Right forelimb (tissue), 1 donor: ENCODE measurements at places on chromosomes 2 and 18.

GRCh38 chr2:159695795-159696448, 16.4 kb upstream of the MARCHF7 start:
- DNase-seq: no peak

GRCh38 chr2:240213476-240214421, 73.3 kb upstream of the OTOS start:
- peak; percentile 44 for DNase-seq

DNA sequence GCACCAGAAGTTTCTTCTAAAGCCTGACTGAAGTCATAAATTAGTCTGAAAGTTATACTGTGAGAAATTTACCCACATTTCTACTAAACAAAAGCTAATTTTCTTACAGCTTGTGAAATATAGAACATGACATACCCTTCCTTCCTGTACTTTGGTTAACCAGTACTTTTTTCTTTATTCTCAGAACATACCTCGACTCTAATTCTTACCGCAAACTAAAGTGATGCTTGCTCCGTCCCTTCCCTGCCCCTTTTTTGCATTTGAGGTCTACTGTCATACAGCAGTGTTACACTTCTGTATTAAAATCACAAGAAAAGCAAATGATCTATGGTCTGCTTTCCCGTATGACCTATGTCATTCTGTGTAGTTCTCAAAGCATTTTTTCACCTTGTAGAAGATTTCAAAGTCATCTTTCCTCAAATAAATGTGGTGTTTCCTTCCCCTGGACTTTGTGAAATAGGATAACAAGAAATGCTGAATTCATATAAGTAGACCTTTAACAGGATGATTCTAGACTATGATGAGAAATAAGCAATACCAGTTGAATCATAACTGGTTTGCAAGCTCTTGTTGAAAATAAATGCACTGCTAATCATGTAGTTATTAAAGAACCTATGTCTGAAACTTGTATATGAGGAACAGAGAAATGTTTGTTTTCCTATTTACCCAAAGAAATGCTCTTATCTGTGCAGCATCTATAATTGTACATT, 30.4 kb downstream of the CYTIP start:
- no peak for DNase-seq

- no peak for DNase-seq
Observed at GRCh38 chr2:12455661-12456060, 261.1 kb upstream of the TRIB2 start.

- no peak for DNase-seq
Observed at GRCh38 chr2:17271416-17271815, 246.8 kb downstream of the RAD51AP2 start.

GRCh38 chr18:31738460-31739407, 21.9 kb downstream of the SLC25A52 start:
- no peak for DNase-seq

GRCh38 chr2:172307800-172308199, 119.6 kb upstream of the ITGA6 start:
- no peak for DNase-seq

DNA sequence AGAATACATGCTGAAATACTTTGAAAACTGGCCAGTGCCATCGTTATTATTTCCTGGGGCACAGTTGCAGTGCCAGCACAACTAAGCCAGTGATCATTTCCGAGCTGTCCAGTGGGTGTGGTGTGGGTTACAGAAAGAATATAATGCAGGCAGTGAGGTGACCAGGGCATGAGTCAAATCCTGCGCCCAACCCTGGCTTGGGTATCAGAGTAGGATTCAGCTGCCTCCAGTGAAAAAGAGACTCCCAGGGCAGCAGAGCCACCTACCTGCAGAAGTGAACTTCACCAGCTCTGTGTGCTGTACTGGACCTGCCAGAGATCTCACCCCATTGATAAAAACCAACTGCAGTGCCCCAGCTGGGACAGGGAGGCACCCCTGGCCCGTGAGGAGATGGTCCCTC, 18.0 kb downstream of the SLC9A2 start:
- DNase-seq: no peak

DNA sequence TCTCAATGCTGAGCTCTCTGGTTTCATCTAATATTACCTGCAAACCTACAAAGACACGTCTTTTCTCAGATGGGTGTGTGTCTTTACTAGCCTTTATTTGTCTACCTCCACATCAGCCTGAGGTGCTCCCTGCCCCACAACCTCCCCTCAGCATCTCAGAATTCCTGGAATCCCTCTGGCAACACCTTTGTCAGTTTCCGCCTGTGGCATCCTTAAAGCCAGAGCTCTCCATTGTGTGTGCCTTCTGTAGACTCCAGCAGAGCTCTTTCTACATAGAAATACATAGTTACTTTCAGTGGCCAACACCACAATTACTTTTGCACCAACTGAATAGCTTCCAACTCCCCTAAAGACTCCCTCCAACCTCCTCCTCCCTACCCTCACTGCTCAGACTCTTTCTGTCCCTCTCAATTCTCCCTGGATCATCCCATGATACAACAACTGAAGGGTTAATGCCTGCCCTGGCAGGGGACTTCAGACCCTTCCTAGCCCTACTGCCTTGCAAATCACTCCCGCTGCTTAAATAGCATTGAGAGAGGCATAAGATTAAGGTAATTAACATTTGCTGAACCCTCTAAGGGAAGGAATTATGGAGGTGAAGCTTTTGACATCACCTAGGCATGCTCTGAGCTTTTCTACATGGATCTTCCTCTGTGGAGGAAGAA, 39.6 kb upstream of the RMDN2 start:
- no peak for DNase-seq

DNA sequence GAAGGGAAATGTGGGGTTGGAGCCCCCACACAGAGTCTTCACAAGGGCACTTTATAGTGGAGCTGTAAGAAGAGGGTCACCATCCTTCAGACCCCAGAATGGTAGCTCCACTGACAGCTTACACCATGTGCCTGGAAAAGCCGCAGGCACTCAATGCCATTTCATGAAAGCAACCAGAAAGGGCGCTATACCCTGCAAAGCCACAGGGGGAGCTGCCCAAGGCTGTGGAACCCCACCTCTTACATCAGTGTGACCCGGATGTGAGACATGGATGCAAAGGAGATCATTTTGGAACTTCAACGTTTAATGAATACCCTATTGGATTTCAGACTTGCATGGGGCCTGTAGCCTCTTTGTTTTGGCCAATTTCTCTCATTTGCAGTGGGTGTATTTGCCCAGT, 694.7 kb downstream of the CBLN2 start:
- DNase-seq: no peak

GRCh38 chr18:5974696-5975095, 79.4 kb upstream of the TMEM200C start:
- DNase-seq: no peak

- DNase-seq: no peak
Observed at GRCh38 chr2:207491086-207491485, 38.7 kb upstream of the CREB1 start.

DNA sequence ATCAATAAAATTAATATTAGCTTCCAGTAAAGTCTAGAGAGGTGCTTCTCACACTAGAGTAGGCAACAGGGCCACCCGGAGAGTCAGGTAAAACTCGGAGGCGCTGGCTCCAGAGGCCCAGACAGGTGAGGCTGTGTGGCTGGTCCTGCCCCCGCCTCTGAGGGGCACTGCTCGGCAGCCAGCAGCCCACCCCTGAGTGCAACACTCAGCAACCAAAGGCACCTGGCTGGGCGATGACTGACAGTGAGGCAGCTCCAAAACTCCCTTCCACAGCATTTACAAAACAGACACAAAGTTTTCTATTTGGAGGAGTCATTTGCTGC, 138.8 kb upstream of the ID2 start:
- DNase-seq: no peak

DNA sequence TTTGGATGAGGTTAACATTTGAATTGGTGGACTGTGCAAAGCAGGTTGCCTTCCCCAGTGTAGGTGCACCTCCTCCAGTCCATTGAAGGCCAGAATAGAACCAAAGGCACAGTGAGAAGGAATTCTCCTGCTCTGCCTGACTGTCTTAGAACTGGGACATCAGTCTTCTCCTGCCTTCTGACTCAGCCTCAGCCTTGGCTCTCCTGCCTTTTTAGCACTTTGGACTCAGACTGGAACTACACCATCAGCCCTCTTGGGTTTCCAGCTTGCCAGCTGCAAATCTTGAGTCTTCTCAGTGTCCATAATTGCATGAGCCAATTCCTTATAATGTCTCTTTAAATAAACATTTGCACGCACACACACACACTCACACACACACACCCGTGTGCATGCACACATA, 8.0 kb upstream of the TMEM177 start:
- DNase-seq: no peak

GRCh38 chr2:199111458-199111857, 346.3 kb downstream of the SATB2 start:
- no peak for DNase-seq

- no peak for DNase-seq
Observed at GRCh38 chr2:195759877-195760276, 102.9 kb downstream of the SLC39A10 start.

- no peak for DNase-seq
Observed at GRCh38 chr2:219218217-219218731, 484 bp downstream of the ABCB6 start.

GRCh38 chr2:217628061-217628460, 374.7 kb downstream of the TNS1 start:
- peak; percentile 31 for DNase-seq

- no peak for DNase-seq
Observed at GRCh38 chr2:25169073-25169470, 692 bp upstream of the POMC start.

DNA sequence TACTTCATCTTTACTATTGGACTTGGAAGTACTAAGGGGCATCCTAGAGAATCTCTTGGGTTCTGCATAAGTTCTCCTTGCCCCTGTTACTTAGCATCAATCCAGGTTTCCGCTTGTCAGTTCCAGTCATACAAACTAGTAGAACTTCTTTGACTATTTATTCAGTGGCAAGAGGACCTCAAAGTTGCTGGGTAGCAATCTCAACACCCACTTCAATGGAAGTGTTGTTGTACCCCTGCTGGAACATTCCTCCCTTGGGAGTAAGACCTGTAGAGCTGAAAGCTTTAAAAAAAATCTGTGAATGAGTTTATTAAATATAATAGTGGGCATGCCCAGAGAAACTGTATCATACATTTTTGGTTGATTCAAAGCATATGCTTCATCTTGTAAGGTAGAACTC, 27.0 kb downstream of the BIRC6 start:
- no peak for DNase-seq

- DNase-seq: no peak
Observed at GRCh38 chr18:80026363-80026762, 7.9 kb upstream of the RBFA start.

DNA sequence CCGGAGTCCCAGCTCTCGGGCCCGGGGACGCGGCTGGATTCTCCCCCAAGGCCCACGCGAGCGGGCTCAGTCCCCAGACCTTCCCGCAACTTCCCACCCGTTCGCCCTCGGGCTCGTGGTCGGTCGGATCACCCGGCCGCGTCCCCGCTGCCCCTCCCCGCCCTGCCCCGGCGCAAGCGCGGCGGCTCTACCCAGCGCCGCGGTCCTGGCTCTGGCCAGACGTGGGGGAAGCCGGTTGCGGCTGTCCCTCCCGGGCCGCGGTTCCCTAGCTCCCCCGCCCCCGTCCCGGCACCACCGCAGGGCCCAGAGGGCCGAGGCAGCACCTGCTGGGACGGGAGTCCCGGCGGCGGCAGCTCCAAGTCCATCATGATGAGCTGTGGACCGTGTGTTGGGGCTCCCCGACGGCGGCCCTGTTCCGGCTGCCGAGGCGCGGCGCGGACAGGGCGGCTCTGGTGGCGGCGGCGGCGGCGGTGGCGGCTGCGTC, 276 bp downstream of the NFE2L2 start:
- peak; percentile 81 for DNase-seq

GRCh38 chr2:79627237-79627636, 114.4 kb downstream of the CTNNA2 start:
- DNase-seq: no peak

DNA sequence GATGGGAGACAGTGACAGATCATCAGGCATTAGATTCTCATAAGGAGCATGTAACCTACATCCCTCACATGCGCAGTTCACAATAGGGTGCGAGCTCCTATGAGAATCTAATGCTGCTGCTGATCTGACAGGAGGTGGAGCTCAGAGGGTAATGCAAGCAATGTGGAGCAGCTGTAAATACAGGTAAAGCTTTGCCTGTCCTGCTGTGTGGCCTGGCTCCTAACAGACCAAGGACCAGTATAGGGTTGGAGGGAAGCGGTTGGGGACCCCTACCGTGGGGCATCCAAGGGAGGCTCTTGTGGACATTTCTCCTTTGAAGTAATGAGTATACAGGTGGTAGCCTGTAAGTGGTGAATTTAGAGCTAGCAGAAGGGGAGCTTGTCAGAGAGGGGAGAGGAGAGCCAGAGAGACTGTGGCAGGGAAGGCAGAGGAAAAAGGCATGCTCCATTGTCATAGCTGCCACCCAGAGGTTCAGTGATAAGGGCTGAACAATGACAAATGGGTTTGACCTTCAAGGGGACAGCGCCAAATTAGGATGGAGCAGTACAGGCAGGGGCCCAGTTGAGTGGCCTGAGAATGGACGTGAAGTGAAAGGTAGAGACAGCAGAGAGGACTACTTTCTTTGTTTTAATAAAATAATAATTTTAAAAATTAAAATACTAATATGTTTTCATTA, 15.2 kb upstream of the TMBIM1 start:
- DNase-seq: no peak

DNA sequence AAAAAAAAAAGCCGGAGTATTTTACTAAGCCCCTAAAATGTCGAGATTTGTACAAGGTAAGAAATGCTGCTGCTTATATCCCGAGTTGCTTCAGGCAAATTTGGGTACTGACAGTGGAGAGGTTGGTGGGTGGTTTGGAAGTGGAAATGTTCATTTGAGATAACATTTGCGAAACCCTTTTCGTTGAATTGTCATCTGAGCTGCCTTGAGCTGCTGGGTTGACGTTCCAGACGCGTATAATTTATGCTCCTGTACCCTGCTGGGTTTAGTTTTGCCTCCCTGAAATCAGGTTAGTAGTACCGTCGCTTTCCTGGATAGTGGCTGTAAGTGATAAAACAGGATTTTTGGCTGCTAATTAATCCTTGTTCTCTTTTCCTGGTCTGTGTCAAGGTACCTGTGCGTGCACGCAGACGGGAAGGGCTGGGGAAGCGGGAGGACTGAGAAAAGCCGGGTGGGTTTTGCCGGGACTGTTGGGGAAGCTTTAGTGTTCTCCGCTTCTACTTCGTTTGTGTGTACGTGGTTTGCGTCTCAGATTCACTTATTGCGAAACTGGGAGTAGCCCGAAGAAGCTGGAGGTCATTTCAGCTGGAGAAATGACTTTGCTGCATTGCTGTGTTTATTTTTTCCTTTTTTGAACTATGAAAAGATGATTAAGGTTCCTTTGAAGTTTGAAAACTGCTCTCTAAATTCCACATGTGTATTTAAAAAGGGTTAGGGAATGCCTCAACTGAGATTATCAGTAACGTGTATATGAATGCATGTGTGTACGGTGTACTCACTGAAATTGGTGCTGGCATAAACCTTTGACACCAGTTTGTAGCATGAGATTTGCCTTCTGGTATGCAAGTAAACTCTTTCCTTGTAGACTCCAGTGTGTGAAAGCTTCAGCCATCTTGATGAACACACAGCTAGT, 709 bp downstream of the UGP2 start:
- peak; percentile 59 for DNase-seq

DNA sequence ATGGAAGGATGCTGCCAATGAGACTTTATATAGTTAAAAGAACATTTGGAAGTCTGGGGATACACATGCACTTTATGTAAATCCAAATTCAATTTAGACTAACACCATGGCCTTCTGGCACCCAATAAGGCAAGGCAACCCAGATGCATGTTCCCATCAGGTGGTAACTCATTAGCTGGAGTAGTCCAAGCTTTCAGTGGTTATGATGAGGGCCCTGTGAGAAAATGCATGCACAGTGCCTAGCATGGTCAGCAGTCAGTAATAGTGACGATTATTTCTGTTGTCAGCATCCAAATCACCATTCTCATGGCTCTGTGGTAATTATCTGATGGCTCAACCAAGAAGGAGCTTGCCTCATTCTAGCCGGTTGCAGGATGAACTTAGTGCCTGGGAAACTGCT, 70.3 kb upstream of the CTLA4 start:
- DNase-seq: no peak
